NCI-H774 (cell line): ENCODE measurements at places on chromosomes 4 and X.

DNA sequence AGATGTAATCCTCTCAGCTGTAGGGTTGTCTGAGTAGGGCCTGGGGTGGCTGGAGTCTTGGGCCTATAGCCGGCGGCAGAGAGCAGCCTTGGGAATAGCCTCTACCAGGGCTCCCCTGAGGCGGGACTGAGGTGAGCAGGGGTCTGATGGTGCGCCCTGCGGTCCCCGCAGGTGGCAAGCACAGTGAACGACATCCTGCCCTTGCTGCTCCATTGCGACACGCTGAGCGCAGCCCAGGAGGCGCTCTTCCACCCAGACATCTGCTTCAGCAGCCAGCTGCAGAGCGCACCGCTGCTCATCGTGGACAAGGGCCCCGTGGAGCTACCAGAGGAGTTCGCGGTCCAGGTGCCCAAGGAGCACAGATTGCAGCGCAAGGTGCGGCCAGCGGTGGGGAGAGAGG, 317.0 kb downstream of the ADGRL3 start:
- no peak for DNase-seq

- DNase-seq = no peak
Observed at GRCh38 chr4:1415681-1415981, 9.4 kb upstream of the NKX1-1 start.

DNA sequence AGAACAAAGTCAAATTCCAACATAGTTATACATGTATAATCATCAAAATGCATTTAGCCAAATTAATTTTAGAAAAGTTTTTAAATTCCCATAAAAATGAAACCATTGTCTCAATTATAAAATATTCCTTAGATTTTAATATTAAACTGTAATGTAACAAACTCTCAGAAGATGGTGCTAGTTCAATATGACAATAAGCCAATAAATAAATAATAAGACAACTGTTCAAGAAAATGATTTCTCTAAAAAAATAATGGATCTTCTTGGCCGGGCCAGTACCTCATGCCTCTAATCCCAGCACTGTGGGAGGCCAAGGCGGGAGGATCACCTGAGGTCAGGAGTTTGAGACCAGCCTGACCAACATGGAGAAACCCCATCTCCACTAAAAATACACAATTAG, 80.3 kb downstream of the RAB28 start:
- DNase-seq = no peak

- no peak for DNase-seq
Observed at GRCh38 chr4:38149997-38150671, 189.9 kb downstream of the PTTG2 start.

GRCh38 chr4:8709050-8709728, 116.6 kb downstream of the CPZ start:
- no peak for DNase-seq

GRCh38 chr4:89397441-89397840, 89.8 kb upstream of the GPRIN3 start:
- no peak for DNase-seq

- no peak for DNase-seq
Observed at GRCh38 chr4:186161138-186161537, 30.2 kb upstream of the CYP4V2 start.

DNA sequence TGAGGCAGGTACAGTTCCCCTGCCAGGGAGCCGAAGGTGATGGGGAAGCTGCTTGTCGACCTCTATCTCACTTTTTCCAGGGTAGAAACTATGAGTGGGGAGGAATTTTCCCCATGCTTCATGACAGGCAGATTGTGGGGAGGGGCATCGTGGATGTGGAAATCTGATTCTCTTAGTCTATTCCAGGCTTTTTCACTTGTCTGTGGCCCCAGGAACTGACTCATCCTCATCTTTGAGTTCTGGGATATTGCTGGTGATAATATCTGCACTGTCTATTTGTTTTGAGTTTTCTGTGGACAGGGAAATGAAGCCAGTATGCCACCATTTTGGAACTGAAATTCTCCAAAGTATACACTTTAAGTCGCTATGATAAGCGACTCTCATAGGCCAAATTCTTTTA, 7.6 kb upstream of the TLR2 start:
- DNase-seq = no peak

DNA sequence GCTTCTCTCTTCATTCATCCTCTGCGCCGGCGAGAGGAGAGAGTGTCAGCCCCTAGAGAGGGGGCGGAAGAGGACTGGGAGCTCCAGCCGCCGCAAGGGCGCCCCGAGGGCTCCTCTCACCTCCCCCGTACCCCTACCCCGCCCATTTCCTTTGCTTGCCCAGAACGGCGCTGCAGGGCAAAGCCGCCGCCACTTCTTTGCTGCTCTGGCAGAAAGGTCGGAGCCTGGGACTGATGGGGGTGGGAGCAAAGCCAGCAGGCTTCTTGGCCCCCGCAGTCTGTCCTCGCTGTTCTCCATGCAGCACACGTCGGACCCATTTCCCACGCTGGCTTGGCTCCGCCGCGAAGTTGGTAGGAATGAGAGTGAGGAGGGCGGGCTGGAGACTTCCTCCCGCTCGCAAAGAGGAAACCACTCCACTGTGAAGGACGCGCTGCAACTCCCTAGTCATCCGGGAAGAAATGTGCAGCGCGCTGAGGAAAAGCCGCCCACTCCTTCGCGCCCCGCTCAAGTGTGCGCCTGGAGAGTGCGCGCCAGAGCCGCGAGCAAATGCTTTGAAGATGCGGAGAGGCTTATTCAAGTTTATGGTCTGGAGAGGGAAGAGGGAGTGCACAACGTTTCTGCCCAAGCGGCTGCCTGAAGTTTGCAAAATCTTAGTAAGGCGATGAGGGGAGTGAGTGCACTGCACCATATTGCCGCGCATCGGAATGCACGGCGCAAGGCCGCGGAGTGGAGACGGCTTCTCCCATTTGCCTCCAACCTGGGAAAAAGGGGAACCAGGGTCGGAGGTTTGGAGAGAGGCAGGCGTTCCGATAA, 2.8 kb upstream of the PCDH7 start:
- no peak for DNase-seq

- DNase-seq = peak; percentile 28
Observed at GRCh38 chr4:37803348-37803973, 23.0 kb upstream of the PGM2 start.

DNA sequence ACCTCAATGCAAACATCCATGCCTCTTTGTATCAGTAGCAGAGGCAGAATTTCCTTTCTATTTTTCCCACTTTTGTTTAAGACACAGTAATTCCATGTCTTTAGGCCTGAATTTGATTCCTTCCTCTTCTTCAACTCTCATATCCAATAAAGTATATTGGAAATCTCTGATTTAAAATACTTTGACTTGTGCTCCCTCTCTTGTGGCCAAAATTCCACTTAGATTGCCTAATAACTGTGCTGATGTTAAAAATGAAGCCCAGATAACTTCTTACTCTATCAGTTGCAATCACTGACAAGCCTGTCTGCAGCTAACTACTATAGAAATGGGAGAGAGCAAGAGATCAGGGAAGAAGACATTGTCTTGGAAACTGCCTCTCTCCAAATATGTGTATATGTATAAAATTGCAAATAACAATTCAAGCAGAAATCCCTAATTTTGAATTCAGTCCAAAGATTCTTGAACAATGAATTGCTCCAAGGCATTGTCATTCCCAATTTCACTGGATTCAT, 163.5 kb upstream of the SPIN4 start:
- DNase-seq = no peak

DNA sequence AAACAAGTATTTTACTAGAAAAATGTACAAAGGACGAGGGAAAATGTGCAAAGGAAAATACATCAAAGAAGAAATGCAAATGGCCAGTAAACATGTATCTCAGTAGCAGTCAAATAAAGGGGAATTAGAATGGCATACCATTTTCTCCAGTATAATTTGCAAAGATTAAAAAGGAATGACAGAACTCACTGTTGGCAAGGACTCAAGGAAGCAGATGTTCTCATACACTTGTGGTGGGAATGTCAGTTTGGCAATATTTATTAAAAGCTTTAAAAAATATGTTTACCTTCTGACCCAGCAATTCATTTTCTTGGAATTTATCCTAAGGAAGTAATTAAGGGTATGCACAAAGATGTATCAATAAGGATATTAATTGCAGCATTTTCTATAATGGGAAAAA, 7.6 kb downstream of the CLCN5 start:
- DNase-seq = no peak

DNA sequence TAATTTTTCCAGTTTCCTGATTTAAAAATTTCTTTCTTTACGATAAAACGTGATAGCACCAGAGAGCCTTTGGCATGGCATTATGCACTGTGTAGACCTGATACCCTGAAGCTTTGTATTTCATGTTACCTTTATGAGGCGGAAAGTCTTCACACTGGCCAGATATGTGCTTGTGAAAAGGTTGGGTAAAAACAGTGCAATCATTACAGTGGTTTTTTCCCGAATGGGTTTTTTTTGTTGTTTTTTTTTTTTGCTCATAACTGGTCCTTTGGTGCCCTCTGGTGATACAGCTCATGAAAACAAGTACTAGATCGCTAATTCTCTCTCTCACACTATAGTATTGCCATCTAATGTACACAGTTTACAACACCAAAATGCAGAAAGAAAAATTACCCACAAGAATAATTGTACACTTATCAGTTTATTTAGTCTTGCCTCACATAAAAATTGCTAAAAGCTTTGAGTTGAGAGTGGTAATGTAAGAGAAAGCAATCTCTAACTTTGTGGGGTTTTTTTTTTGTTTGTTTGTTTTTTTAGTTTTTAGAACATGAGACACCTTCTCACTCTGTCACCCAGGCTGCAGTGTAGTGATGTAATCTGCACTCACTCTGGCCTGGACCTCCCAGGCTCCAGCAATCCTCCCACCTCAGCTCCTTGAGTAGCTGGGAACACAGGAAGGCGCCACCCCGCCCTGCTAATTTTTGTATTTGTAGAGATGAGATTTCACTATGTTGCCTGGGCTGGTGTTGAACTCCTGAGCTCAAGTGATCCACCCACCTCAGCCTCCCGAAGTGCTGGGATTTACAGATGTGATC, 21.3 kb downstream of the SPCS3 start:
- no peak for DNase-seq

GRCh38 chr4:103634236-103634635, 85.5 kb downstream of the TACR3 start:
- DNase-seq = no peak

DNA sequence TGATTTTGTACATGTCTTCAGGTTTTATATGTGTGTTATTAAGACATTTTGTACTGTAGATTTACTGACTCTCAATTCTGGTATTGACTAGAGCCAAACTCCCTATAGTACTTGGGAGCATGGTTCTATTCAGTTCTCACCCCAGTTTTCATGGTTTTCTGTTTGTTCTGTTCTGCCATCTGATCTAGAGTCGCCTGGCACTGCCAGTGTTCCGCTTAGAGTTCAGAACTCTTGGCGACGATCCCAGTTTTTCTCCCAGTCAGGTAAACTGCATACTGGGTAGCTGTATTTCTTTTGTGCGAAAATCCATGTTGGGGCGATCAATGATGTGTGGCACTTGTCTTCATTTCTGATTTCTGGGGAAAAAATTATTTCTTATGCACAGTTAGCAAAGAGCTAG, 78.0 kb downstream of the PHOX2B start:
- DNase-seq = peak; percentile 52

- DNase-seq = no peak
Observed at GRCh38 chr4:102061133-102061532, 270.6 kb downstream of the BANK1 start.

DNA sequence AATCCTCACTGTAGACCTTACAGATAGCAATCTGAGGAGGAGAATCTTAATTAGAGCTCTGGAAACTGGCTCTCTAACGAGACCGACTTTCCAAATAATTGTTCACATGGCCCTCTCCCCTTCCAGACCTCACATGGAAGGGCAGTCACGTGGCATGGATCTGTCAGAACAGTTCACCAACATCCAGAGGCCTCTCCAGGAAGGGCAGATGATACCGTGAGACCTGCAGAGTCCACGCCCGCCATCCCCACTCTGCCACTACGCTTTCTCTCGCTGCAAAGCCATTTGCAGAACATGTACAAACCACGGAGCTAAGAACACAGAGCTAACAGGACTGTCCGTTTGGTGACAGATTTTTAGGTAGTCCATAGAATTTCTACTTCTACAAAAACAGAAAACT, 20.7 kb downstream of the FAT1 start:
- DNase-seq = no peak

DNA sequence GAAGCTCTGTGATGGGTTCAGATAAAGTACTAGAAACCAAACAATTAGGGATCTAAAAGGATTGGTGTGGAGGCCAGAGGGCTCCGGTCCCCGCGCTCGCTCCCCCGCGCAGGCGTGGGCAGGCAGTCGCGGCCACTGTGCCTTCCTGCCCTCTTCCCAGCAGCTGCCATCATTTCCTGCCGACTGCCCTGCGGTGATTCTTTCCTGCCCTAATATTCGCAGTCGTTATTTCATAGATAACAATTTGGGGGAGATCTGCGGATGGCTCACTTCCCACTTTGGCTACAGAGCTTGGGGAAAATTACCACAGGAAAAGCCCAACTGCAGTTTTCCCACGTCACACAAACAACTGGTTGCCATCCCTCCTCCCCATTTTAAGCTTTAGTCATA, 2.2 kb downstream of the GRIA2 start:
- no peak for DNase-seq

GRCh38 chrX:13699183-13699826, 10.4 kb downstream of the RAB9A start:
- DNase-seq = peak; percentile 0

GRCh38 chr4:140330311-140330900, 43.0 kb upstream of the SCOC start:
- no peak for DNase-seq

DNA sequence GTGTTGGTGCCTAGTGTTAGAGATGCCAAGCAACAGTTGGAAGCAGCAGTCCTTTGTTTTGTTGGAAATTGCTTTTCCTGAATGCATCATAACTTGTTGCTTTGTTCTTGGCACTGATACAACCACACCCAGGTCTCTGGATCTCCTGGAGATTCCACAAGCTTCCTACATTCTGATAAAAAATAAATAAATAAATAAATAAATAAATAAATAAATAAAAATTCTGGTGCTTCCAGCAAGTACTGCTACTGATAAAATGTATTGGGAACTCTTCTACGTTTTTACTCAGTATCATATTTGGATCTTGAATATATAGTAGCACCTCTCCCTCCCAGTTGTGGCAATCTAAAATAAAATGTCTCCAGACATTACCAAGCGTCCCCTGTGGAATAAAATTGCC, 62.7 kb upstream of the GRID2 start:
- DNase-seq = no peak

DNA sequence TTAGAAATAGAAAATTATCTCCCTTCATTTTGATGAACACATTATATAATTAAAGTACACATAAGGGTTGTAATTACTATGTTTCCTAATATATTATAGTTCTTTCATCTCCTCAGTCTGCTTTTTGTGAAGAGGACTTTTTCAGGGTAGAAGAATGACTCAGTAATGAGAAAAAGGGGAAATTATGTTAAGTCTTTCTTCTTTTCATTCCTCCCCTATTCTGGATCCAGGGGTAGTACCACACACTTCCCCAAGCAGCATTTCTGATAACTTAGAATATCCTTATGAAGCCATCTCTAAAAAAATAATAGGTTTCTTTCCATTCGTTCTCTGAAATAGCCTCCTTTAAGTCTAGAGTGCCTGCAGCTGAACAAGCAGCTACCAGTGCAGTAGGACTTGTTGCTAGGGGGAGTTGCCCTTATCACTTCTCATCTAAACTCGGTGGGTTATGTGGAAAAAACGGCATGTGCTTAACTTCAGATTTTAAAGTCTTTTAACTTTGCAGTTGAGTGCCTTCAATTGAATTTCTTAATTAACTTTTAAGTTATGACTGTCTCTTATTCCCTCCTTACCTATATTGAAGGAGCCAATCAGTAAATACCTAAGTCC, 184.8 kb downstream of the ARHGAP24 start:
- no peak for DNase-seq

GRCh38 chr4:1406394-1406980, at the start of gene NKX1-1:
TSS of gene NKX1-1 (minus strand) at chr4:1406442. CDS start at chr4:1406442, 0 bp downstream.
- DNase-seq = no peak
